ENCODE measurements at places on chromosomes 6 and 20.

GRCh38 chr6:101088594-101088993 lies 207.5 kb upstream of the ASCC3 start:
- DNase-seq: no peak

GRCh38 chr6:113315165-113315564 lies 542.0 kb upstream of the MARCKS start:
- DNase-seq: no peak

- no peak for DNase-seq
Measured at GRCh38 chr6:82131441-82131840, 116.1 kb downstream of the IBTK start.

GRCh38 chr6:107443608-107444267 lies 15.6 kb downstream of the PDSS2 start:
- no peak for DNase-seq

DNA sequence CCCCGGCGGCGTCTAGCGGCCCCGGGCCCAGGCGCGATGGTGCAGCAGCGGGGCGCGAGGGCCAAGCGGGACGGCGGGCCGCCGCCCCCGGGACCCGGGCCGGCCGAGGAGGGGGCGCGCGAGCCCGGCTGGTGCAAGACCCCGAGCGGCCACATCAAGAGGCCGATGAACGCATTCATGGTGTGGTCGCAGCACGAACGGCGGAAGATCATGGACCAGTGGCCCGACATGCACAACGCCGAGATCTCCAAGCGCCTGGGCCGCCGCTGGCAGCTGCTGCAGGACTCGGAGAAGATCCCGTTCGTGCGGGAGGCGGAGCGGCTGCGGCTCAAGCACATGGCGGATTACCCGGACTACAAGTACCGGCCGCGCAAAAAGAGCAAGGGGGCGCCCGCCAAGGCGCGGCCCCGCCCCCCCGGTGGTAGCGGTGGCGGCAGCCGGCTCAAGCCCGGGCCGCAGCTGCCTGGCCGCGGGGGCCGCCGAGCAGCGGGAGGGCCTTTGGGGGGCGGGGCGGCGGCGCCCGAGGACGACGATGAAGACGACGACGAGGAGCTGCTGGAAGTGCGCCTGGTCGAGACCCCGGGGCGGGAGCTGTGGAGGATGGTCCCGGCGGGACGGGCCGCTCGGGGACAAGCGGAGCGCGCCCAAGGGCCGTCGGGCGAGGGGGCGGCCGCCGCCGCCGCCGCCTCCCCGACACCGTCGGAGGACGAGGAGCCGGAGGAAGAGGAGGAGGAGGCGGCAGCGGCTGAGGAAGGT lies 715 bp downstream of the SOX12 start:
- peak; percentile 68 for DNase-seq

- no peak for DNase-seq
Measured at GRCh38 chr20:14434384-14435136, 97.1 kb upstream of the FLRT3 start.

GRCh38 chr20:50824137-50824536 lies 29.3 kb downstream of the BCAS4 start:
- no peak for DNase-seq

DNA sequence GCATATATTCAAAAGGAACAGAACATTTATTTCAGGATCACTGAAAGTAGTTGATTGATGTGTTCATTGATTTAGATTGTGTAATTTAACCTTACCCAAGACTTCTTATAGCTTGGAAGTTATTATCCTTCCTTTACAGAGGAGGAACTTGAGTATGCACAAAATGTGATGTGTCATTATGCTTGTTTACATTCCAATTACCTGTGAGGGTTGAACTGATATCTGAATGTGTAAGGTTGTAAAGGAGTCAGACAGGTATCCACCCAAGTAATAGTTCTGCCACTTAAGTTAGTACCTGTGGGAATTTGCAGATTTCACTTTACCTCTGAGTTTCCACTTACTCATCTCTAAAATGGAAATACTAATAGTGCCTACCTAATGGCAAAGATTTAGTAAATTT lies 668.2 kb downstream of the DOK5 start:
- DNase-seq: no peak

DNA sequence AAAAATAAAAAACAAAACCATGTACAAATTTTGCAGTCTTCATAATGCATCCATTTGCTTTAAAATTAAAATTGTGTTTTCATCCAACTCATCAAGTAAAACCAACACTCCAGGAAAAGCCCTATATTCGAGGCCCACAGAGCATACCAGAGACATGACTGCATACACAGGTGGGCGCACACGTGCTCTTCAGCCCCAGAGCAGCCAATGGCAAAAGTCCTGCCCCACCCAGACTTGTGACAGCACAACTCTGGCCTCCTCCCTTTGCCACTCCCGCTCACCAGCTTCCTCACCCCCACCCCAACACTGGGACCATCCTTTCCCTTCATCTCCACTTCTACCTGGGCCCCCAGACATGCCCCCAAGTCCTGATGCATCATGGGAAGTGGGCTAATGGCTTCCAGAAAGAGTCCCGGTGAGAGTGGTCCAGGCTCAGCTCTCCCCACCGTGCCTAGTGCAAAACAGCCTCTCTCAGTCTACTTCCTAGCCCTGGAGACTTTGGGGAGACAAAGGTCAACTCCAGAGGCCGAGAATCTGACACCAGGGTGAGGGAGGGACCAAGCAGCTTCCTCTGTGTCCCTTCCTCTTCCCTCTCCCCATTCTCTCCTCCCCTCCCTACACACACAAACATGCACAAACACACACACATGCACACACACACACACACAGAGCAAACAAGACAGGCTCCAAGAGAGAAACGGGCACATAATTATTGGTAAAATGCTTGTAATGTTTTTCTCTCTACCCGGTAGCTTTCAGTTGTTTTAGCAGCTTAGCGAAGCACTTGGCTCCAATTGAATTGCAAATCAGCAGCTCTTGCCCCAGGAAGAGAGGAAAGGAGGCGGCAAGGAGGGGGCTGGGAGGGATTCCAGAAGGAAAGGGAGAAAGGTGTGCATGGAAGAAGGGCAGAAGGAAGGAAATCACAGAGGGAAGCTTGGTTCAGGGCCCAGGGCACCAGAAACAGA lies 14.3 kb downstream of the GRM4 start:
- no peak for DNase-seq

GRCh38 chr20:13337090-13337784 lies 116.2 kb downstream of the ISM1 start:
- no peak for DNase-seq

- DNase-seq: no peak
Measured at GRCh38 chr6:106522562-106523250, 106.6 kb downstream of the RTN4IP1 start.

GRCh38 chr6:150732765-150733539 lies 132.6 kb upstream of the MTHFD1L start:
- DNase-seq: no peak
